ENCODE measurements at places on chromosomes 12 and 14. TPM values are rescaled to one million over a fixed set of nuclear protein-coding genes. Genes with fewer than 3 reads are reported as not detected.

Gene RAPGEF3
- 8.4 TPM for total RNA-seq

Gene FITM1
- total RNA-seq: not detected

Gene DPPA3
- total RNA-seq: not detected

Gene GARIN6
- total RNA-seq: not detected

Gene ISM2
- total RNA-seq: not detected

- no peak for ATAC-seq
These were observed 6.8 kb upstream of the SLC5A8 start for GRCh38 chr12:101216810-101217209.

GRCh38 chr14:59161561-59162175 lies 26.8 kb upstream of the DAAM1 start:
- peak; percentile 64 for ATAC-seq

- ATAC-seq: no peak
These were observed 46.4 kb downstream of the TPCN1 start for GRCh38 chr12:113267621-113268020.

GRCh38 chr12:111431772-111432171 lies 26.0 kb downstream of the SH2B3 start:
- no peak for ATAC-seq

DNA sequence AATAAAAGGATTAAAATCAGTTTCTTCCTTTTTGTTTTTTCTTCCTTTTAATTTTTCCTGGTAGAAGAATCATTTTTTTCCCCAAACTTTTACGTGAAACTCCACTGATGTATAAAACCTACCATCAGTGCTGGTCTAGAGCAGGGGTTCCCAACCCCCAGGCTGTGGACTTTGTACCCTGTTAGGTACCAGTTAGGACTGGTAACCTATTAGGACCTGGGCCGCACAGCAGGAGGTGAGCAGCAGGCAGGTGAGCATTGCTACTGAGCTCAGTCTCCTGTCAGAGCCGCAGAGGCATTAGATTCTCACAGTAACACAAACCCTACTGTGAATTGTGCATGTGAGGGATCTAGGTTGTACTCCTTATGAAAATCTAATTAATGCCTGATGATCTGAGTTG lies 10.1 kb downstream of the SMCO2 start:
- no peak for ATAC-seq

DNA sequence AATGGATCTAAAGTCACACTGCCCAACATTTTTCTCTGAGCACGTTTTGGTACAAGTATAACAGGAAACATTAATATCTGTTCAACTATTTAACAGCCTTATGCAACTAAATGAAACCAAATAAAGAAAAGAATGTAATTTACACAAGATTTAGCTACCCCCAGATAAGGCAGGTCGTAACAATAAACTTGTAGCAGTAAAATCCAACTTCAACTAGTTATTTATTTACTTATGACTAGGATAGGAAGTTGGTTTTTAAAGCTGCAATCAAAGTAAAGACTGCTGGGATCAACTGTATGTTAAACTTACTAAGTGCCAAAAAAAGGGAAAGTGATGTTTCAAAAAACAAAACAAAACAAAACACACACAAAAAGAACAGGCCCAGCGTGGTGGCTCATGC lies 30.9 kb downstream of the FERMT2 start:
- no peak for ATAC-seq

GRCh38 chr14:67187826-67188225 lies 1.4 kb upstream of the GARIN2 start:
- no peak for ATAC-seq

DNA sequence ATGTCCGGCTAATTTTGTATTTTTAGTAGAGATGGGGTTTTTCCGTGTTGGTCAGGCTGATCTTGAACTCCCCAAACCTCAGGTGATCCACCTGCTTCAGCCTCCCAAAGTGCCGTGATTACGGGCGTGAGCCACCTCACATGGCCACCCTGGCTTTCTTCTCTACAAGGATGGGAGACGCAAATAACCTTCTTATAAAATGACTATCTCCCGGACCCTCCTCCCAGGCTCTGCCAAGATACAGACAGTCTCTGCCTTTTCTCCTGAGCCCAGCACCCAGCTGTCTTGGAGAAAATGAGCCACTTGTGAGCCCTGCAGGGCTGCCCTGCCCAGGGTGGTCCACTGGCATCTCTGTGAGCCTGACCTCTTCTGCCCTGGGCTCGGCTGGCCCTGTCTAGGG lies 34.7 kb upstream of the RBM19 start:
- no peak for ATAC-seq

DNA sequence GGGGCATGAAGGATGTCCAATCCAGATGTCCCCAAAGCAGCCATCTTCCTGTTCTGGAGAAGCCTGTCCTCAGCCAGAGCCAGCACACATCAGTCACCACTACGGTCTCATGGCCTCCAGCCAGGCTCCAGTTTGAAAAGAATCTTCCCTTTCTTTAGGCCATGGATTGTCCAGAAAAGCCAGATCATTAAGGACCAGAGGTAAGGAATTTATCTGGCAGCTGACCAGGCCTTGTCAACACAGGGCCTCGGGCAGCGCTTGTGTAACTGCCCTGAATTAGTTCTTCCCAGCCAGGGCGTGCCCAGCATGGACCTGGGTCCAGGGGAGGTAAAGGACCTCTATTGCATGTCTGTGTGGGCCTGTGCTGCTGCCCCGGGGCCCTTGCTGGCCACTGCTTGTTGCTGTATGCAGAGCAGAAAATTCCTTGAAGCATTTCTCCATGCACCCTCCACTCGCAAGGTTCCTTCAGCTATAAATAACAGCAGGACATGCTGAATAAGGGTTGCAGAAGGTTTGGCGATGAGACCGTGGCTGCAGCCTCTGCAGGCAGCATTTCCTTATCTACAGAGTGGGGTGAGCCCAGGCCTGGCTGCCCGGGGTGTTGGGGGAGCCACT lies 21.7 kb upstream of the VPS37B start:
- no peak for ATAC-seq

DNA sequence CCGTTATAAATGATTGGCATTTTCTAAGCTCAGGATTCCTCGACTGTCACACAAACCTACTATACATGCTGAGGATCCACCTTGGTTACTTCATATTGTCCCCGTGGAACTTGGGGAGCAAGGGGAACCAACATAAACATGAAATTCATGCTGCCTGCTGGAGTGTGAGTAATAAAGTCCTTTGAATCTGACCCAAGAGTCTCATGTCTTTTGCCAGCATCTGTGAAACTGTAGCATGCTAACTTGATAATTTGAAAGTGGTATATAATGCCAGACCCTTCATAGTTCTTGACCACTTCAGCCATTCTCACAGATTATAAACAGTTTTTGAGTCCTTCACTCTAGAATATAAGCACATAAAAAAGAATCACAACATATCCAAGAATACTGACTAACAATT lies 17.1 kb downstream of the SLC35F4 start:
- no peak for ATAC-seq

DNA sequence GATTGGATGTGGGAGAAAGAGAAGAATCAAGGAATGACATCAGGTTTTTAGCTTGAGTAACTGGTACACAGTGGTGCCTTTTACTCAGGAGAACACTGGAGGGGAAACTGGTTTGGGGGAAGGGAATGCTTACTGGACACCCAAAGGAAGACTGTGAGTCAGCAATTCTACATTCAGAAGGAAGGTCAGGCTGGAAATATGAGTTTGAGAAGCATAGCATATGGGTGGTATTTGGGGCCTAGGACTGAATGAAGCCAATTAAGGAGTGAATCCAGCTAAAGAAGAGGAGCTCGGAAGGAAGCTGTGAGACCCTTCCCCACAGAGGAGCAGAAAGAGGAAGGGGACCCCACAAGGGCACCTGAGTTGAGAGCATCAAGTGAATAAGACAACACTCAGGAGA lies 35.4 kb downstream of the DMAC2L start:
- ATAC-seq: no peak

DNA sequence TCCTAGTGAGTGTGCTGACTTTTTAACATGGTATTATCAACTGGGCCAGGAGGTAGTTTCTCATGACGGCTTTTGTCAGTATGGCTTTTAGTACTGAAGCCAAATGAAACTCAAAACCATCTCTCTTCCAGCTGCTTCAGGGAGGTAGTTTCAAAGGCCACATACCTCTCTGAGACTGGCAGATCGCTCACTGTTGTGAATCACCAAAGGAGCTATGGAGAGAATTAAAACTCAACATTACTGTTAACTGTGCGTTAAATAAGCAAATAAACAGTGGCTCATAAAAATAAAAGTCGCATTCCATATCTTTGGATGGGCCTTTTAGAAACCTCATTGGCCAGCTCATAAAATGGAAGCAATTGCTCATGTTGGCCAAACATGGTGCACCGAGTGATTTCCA lies 141.1 kb downstream of the HMGA2 start:
- no peak for ATAC-seq

DNA sequence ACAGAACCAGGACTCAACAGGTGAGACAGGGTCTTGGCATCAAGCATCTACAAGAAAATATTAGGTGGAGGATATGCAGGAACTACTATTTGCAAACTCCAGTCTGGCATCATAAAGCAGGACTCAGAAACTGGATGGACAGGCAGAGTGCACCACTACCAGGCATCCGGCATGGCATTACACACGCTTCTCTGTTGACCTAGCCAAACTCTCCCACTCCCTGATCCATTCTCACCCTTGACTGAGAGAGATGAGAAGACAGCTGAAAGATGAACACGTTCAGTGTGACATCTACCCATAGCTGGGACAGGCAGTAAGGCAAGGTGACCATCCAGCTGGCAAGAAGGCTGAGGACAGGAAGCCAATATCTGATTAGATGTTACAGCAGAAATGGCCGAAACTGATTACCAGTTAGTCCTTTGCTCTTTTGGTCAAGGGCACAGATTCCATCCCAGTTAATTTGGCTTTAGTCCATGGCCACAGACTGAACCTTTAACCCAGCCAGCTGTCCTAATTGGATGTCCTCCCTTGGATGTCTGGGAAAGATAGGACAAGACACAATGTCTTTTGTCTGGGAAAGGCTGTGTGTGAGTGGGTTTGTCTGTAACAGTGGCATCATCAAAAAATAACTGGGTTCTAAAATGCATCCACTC lies 71.6 kb downstream of the BBS10 start:
- no peak for ATAC-seq

DNA sequence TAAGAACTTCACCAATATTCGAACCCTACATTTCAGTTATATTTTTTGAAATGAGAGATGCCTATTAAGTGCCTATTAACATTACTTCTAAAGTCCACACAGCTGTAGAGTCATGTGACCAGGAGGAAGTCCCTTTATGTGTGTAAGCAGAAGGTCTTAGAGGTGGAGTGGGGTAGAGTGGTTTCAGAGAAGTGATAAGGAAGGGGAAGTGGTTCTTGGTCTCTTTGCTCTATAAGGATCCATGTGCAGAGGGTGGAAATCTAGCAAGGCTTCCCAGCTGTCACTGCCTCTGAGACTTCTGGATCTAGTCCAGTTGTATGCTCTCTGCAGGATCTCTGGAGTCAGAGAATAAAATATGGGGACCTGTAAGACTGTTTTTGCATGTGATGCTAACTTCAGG lies 673.9 kb downstream of the FLRT2 start:
- ATAC-seq: no peak

- ATAC-seq: no peak
These were observed 180.8 kb downstream of the EPS8 start for GRCh38 chr12:15608406-15608805.

DNA sequence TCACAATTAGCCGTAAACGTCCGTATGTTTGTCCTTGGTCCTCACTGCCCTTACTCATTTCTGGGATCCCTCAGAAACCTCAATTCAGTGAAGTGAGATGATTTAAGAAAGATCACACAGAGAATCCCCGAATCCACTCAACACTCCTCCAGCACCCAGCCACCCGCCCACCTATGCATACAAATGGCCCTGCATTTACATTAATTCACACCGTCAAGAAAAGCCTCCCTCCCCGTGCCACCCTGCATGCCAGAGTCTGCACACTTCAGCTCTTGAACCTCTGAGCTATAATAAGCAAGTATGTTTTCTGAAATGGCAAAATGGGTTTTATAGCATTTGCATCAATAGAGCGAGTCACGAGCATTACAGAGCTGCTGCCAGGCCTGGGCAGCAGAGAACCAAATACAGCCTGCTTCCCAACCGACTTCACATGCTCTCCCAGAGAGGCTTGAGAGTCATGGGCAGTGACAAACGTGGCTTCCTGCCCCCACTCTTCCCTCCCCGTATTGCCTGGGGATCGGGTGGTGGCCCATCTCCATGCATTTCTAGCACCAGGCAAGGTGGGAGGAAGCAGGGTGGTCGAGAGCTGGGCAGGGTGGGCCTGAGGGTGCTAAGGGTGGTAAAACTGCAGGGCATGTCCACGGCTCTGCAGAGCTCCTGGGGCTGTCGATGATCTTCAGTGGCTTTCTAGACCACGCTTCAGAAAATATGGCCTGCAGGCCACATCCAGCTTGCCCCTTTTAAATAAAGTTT lies 177.6 kb downstream of the RIMBP2 start:
- ATAC-seq: no peak

- peak; percentile 39 for ATAC-seq
These were observed 48.7 kb downstream of the HEATR5A start for GRCh38 chr14:31371646-31372045.

DNA sequence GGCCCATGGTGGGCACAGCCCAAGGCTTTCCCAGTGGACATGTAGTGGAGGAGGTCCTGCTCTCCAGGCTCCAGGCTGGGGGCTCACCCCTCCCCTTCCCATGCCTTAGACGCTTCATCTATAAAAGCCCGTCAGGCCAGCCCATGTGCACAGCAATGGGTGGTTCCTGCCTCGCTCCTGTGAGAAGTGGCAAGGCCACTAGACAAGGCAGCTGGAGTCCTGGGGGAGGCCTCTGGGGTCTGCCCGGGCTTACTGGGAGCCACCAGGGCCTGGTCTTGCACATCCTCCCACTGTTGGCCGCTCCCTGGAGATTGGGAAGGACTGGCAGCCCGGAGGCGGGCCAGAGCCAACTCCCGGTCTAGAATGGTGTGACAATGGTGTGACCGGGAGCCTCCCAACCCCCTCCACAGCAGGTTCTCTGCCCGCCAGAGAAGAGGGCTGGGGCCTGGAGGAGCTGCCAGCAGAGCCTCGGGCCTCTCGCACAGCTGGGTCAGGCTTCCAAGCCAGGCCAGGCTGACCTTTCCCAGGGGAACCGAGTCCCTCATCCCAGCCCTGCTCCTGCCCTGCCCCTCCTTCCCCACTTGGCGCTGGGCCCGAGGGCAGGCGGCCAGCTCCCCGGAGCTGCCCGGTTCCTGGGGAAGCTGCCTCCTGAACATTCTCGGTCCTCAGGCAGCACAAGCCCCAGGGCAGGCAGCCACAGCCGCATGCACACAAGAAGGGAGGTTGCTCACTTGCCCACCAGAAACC lies 97.9 kb downstream of the RFLNA start:
- no peak for ATAC-seq

Measured in activated T-helper 17 cell treated with anti-CD3 and anti-CD28 coated beads, Interleukin-2, amount 50 U/mL, for 72 hours (primary cell).